ENCODE measurements at places on chromosomes 2 and 18.

DNA sequence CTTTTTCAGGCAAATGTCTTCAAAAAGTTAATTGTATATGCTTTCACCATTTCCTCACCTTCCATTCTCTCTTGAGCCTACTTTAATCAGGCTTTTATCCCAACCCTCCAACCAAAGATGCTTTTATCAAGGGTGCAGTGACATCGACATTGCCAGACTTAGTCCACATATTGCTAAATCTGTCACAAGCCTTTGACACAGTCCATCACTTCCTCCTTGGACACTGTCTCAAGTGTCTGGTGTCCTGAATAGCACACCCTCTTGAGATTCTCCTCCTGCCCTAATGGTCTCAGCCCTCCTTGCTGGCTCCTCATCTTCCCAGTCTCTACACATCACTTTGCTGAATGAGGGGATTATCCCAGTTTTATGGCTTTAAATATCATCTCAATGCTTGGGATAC is 147.5 kb upstream of the SLC39A10 start:
- DNase-seq: no peak

DNA sequence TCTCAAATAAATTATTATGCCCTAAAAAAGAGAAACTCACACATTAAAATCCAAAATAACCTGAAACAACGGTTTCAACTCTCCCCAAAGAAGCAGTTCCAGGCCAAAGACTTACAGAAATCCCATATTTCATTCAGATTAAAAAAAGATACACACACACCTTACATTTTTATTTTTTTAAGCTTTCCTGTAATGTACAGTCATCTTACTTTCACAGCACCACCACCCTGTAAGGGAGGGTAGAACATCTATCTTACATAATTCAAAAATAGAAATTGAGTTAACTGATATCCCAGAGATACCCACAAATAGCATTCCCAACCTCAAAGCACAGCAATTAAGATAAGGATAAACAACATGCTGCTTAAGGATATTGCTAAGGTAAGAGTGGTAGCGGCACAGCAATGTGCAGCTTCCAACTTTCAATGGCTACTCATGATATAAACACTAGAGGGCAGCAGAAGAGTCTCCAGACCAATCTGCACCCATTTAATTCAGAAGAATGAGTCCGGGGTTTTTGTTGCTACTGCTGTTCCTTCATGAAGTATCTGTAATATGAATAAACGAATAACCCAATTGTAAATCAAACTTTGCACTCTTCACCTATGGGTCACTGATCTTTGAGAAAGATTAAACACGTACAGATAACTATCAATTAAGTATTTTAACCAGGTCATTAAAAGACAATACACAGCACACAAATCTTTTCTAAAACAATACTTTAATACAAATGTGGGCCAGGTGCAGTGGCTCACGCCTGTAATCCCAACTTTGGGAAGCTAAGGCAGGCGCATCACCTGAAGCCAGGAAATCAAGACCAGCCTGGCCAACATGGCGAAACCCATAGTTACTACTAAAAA is 11.3 kb downstream of the GFPT1 start:
- peak; percentile 80 for DNase-seq

GRCh38 chr18:24370120-24370519 is 27.5 kb downstream of the OSBPL1A start:
- no peak for DNase-seq

- DNase-seq: no peak
These were observed 34.2 kb downstream of the PMS1 start for GRCh38 chr2:189818249-189819038.

GRCh38 chr18:34540897-34541296 is 169.2 kb upstream of the DTNA start:
- no peak for DNase-seq

DNA sequence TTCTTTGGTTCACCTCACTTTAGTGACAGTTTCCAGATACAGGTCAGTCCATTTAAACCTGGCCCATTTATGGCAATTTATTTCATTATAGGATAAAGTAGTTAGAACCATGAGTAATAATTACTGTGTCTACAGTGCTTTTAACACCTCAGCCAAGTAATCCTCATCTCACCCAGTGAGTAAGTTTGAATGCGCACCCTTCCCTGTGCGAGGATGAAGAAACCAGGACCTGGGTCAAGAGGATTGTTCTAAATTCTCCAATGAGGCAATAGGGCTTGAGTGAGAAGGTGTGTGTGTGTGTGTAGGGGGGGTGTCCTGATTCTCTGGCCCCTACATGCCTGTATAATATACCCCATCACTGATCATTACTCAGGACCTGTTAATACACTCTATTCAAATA is 854 bp upstream of the MYO1B start:
- no peak for DNase-seq

DNA sequence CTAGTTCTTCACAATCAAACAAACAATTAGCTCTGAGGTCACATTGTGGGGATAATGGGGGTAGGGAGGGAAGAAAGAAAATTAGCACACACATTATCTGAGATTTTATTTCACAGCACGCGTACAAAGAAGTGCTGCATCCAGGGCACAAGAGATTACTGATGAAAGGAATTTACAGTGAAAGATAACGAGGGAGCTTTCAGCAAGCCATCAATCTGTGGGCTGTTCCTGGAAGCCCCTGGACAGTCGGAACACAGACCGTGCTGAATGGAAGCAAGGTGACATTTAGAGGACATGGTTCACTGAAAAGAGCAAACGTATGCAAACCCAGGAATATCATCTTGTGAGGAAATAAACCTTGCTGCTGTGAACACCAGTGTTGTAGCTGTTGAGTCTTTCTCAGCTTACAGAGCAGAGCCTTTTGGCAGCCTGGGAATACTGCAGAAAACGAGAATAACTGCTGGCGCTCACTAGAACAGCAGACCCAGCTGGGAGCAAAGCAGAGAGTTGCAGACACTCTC is 63.2 kb downstream of the SCG2 start:
- no peak for DNase-seq

- peak; percentile 95 for DNase-seq
These were observed 171.6 kb downstream of the IKZF2 start for GRCh38 chr2:212979799-212980198.

All from KBM-7 (cell line).